Bronchial smooth muscle cell (primary cell): ENCODE measurements at places on chromosomes 3 and 15. TPM values are rescaled to one million over a fixed set of nuclear protein-coding genes. Genes with fewer than 3 reads are reported as not detected.

Gene IL5RA
- total RNA-seq = under 0.01 TPM in 1 of 2 replicates, not detected in the other

Gene TERC
- total RNA-seq = 19.6 and 290 TPM in 2 replicates

Gene DPPA2
- not detected in 2 replicates for total RNA-seq

Gene TM6SF1
- 1.9 and 2.0 TPM in 2 replicates for total RNA-seq

Gene FAM81A
- under 0.01 and 0.60 TPM in 2 replicates for total RNA-seq

Gene BDH1
- total RNA-seq = 1.4 and 2.0 TPM in 2 replicates

Gene BFSP2
- not detected in 2 replicates for total RNA-seq

Gene MKRN3
- total RNA-seq = 0.09 and 0.32 TPM in 2 replicates

Gene CCR1
- 0.63 and 1.5 TPM in 2 replicates for total RNA-seq

Gene CDAN1
- 8.2 and 9.2 TPM in 2 replicates for total RNA-seq

Gene FOXL2NB
- total RNA-seq = under 0.01 TPM in 1 of 2 replicates, not detected in the other

Gene SNTN
- total RNA-seq = not detected in 2 replicates
